ENCODE measurements at places on chromosomes 6 and 20.

DNA sequence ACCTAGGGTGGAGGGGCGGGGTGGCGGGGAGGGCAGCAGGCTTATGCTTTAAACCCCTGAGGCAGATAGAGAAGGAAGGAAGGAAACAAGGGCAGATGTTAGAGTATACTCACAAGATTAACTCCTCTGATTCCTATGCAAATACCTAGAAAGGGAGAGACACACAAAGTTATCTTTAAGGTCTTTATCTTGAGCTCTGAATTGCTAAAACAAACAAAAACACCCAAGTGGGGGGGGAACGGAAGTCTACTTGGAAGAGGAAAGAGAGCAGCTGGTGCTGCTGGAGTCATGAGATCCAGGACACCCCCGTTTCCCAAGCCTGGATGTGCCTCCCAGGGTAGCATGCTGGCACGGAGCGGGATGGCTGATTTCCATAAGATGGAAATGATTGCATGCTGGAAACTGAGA lies 43.4 kb downstream of the PLAGL1 start:
- DNase-seq, result no peak

GRCh38 chr6:111764238-111765175 lies 108.7 kb downstream of the FYN start:
- peak; percentile 56 for DNase-seq

GRCh38 chr6:101706576-101706975 lies 313.1 kb downstream of the GRIK2 start:
- DNase-seq, result no peak

DNA sequence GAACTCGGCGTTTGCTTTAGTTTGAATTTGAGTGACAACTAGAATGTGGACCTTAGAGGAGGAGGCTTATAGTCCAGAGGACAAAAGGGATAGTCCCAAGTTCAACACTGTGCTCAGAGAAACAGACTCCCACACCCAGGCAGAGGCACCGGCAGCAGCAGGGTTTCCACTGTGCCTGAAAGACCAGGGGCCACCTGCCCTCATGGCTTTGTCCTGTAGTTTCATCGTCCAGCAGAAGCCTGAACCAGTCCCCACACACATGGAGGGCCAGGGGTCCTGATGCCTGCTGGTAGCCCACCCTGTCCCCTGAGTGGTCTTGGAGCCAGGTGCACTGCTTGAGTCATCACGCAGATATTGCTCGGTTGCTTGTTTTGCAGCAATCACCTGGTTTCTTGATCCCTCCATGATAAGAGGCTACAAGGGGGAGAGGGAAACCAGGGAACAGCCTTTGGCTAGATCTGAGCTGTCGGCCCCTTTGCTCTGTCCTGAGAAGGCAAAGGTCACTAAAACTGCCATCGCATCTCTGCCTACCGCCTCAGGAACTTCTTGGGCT lies 7.2 kb upstream of the ACSS1 start:
- no peak for DNase-seq

DNA sequence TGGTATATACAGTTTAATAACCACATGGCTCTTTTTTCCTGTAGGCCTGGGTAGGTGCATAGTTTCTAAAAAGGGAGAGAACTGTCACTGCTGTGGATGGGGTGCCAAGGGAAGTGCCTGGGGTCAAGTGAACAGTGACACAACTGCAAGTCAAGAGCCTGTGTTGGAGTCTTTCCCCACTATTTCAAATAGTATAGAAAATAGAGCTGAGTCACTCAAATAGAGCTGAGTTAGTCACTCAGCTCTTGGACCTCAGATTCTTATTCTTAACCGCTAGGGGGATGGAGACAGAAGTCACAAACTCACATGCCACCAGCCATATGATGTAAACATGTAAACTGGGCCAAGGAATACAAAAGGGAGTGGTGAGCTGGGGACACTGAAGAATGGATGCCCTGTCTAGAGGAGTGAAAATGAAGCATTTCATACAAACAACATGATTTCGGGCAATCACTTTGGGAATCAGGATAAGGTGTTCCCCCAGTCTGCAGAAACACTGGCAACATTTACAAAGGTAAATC lies 2.1 kb downstream of the NQO2 start:
- DNase-seq, result peak; percentile 13

GRCh38 chr20:19774135-19774933 lies 16.3 kb downstream of the RIN2 start:
- DNase-seq, result no peak

GRCh38 chr20:43839793-43840199 lies 74.9 kb upstream of the TOX2 start:
- DNase-seq, result no peak

DNA sequence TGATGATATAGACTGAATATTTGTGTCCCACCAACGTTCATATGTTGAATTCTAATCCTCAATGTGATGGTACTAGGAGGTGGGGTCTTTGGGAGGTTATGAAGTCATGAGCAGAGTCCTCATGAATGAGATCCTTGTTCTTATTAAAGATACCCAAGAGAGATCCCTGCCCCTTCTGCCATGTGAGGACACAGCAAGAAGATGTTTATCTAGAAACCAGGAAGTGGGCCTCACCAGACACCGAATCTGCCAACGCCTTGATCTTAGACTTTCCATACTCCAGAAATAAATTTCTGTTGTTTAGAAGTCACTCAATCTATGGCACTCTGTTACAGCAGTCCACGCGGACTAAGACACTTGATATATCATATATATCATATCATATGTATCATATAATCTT lies 67.7 kb upstream of the GCM1 start:
- DNase-seq, result no peak

DNA sequence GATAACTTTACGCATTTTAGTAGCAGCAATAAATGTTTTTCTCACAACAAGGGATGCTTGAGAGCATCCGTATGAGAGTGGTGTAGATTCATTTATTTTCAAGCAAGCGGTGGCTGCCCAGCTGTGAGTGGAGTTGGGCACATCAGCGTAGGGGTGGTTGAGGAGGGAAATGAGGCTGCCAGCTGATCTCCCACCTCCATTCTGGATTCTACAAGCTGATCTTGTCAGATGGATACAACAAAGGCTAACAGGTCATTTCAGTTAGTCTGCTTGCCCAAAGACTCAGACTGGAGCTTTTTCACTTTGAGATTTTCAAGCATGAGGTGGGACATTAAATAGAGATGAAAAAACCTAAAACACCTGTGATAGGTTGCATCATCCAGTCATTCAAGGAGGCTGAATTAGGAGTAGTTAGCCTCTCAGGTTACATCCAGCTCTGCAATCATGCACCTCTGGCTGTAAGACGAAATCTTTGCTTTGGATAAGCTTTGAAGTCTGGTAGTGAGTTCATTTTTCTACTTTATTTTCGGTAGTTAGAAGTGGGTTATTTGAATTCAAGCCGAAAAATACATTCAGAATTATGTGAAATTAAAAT lies 1.9 kb upstream of the BACH2 start:
- DNase-seq, result no peak

DNA sequence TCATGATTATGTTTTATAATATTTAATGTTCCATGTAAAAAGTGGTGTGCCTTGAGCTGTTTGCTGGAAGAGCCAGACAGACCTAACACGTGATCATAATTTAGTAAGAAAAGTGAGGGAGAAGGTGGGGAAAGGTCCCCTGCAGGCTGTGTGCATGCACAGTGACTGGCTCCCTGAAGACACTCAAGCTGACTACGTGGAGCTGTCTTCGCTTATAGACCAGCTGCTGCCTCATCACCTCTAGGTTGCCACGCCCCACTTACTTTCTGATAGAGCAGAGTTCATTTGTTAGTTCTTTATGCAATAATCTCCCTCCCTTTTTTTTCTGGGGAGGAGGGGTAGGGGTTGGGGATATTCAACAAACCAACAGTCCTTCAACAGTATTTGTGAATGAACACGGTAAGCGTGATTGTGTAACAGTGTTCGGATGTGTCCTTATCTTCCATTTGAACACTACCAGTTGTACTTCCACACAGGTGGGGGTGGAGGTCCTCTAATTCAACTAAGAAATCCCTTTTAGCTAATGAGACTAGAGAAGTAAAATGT lies 157.3 kb downstream of the BACH2 start:
- no peak for DNase-seq

DNA sequence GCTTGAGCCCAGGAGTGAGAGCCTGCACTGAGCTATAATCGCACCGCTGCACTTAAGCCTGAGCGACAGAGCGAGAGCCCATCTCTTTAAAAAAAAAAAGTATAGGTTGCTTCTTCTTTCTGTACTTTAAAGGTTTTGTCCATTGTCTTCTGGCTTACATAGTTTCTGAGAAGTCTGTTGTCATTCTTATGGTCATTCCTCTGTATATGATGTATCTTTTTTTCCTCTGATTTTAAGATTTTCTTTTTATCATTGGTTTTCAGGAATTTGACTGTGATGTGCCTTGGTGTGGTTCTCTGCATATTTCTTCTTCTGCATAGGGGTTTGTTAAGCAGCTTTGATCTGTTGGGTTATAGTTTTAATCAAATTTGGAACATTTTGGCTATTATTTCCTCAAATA lies 29.1 kb downstream of the QRSL1 start:
- peak; percentile 7 for DNase-seq

- DNase-seq, result no peak
Measured at GRCh38 chr6:56807326-56807988, 147.4 kb upstream of the BEND6 start.

DNA sequence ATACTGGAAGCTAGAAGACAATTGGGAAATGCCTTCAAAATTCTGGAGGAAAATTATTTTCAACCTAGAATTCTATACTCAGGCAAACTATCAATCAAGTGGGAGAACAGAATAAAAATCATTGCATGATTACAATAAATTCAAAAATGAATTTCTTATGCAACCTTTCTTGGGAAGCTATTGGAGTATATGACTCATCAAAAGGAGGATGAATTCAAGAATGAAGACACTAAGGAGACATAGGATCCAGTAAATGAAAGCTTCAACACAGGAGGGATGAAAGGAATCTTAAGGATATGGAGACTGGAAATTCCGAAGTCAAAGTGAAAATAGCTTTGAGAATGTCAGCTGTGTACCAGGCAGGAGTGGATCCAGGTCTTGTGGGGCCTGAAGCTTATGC lies 12.6 kb upstream of the UBR2 start:
- DNase-seq, result no peak

- DNase-seq, result no peak
Measured at GRCh38 chr6:158955255-158955654, 44.7 kb downstream of the RSPH3 start.

DNA sequence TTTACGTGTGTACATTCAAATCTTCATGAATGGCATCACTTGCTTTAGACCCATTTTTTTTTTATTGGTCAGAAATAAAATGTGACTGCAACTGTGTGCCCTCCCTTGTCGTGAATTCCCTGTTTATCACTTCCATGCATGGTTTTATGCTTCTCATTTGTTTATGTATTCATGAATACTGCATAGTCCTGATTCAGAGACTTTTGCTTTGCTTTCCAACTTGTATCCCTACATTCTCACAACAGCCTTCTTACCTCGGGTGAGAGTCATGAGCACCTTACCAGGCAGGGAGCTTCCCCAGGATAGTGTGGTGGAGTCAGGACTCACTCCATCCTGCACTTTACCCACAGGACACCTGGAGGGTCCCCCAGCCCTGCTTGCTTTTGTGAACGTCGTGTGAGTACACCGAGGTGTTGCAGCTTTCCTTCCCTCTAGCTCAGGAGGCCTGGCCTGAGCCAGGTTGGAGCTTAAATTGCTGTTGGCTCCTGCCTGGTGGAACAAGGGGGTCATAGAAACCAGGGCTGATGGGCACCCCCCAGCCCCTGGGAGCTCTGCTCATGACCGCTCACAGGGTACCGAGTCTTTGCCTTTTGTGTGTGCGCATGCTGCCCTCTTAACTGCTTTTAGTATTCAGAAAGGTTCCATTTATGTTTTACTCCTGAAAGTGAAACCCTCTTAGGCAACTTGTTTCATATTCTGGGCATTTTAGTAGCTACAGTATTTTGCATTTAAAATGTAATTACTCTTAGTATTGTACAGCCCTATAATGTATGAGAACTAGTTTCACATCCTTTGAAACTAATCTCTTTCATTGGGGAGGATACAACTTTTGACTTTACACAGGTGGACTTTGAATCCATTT lies 66.0 kb downstream of the CDS2 start:
- DNase-seq, result no peak

DNA sequence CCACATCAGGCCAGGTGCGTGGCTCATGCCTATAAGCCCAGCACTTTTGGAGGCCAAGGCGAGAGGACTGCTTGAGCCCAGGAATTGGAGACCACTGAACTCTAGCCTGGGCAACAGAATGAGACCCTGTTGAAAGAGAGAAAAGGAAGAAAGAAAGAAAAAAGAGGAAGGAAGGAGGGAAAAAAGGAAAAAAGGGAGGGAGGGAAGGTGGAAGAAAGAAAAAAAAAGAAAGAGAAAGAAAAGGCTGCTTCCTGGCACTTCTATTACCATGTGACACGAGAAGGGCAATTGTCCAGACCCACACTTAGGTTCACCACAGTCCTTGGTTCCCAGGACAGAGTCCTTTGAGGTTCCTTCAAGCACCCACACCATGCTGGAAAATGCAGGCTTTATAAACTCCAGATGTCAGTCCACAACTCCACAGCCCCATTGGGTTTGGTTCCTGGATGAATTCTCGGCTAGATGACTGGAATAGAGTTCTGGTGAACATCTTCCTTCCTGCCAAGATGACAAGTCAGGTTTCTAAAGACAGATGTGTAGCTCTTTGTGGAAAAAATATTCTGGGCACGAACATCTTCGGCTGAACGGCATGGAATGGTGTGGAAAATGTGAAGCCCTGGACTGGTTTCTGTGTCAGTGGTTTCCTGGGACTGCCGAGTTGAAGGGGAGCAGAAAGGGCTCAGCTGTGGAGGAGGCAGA lies 32.5 kb downstream of the NT5E start:
- no peak for DNase-seq

- no peak for DNase-seq
Measured at GRCh38 chr6:89924231-89924630, 30.0 kb downstream of the GJA10 start.

- DNase-seq, result no peak
Measured at GRCh38 chr6:40819182-40819834, 219.7 kb downstream of the UNC5CL start.

DNA sequence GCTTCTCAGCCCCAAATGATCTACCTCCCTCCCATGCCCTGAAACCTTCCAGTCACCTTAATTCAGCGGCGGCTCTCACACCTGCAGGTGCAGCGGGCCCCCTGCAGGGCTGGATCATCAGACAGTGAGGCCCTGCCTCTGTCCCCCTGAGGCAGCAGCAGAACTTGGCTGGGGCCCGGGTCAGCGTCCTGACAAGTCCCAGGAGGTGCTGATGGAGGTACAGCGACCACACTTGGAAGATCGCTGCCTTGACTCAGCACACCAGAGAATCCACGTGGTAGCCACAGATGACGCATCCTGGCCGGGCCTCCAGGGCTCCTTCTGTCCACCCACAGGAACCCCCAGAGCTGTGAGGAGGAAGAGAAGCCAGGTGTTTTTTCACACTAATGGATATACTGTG lies 116.4 kb upstream of the THBS2 start:
- DNase-seq, result no peak

DNA sequence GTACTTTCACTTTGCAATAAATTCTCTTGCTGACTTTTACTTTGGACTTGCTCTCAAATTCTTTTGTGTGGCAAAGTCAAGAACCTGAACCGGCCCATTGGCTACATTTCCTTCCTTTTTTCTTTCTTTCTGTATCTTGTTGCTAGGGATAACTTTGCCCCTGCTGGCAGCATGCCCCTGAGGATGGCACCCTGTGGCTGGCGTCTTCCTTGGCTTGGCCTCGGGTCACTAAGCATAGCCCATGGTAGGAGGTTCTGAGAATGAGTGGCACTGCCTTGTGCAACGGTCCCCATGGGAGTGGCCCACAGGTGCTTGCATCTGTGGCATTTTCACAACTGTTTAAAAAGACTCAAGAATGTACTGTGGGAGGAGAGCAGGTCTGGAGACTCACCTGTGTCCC lies 14.0 kb upstream of the HLA-F start:
- no peak for DNase-seq

All from brain (organoid and tissue), 16 donors.